Stimulated activated CD8-positive, alpha-beta memory T cell treated with anti-CD3 and anti-CD28 coated beads, Interleukin-7, amount 100 ng/mL, for 1 hour (primary cell): ENCODE measurements at places on chromosomes 7 and 10.

DNA sequence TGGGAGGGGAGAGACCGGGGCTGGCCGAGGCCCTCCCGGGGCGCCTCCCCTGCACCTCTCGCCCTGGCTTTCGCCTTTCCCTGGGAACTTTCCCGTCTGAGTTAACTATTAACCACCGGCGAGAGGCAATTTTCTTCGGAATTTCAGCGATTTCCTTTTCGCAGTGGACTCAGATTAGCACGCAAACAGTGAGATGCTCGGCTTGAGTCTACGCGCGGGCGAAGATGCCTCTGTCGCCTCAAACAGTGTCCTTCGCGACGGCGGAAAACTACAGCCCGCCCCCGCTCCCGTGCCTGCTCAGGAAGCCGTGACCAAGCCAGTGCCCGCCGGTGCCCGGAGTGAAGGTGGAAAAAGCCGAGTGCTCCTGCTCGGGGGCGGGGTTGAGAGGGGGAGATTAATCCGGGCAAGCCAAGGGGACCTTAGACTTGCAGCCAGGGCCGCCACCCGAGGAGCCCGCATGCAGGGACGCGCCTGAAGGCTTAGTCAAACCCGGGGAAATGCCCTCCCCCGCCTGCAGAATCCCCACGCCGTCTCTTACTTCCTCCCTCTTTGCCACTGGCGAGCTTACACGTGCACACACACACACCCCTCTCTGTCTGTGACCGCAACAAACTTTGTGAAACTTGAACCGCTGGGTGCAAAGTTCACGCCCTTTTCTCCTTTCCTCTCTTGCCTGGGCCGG, 14.5 kb upstream of the PAX2 start:
- no peak for DNase-seq

GRCh38 chr7:116740755-116741462, 68.9 kb downstream of the MET start:
- DNase-seq = no peak

- no peak for DNase-seq
These were observed 77.5 kb upstream of the PDE1C start for GRCh38 chr7:32147546-32148268.

DNA sequence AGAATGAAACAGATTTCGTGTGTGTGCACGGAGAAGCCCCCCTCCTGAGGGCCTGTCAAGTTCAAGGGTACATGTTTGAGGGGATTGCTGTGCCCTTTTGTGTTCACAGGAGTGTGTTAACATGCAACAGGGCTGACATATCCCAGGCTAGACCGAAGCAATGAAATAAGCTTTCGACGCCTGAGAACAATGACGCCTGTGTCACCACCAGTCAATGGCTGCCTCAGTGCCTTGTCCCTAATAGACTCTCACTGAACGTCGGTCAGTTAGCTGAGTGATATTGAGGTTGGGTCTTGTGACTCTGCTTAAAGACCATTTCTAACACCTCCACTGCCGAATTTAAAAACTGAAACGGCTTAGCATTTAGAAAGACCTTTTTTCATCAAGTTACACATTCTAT, 175.2 kb upstream of the TCF7L2 start:
- DNase-seq = no peak

DNA sequence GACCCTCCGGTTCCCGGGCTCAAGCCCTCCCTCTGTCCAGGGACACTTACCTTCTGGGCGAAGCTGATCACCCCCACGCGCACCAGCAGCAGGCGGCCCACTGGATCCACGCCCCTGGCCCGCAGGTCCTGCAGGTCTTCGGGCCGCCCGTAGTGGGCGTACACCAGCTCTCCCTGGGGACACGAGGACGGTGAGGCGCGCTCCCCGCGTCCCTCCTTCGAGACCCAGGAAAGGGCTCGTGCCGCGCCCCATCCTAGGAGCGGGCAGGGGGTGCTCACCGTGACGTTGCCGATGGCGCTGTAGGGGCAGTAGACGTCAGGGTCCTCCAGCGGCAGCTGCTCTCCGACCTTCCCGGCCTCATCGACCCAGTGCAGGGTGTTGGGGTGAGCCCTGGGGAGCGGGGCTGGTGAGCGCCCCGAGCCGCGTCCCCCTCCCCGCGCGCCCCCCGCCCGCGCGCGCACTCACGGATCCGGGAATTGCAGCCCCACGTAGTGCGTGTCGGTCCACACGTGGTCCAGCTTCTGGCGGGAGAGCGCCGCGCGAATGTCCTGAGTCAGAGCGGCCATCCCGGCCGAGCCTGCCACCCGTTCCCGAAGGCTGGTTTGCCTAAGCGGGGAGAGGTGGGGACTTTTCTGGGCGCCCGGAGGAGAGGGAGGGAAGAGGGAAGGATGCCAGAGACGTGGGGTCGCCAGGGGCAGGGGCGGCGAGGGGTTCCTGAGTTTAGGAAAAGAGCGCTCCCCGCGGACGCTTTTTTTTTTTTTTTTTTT, 8.2 kb downstream of the TFR2 start:
- peak; percentile 25 for DNase-seq

- DNase-seq = no peak
These were observed 254.1 kb upstream of the GLI3 start for GRCh38 chr7:42491106-42491505.

DNA sequence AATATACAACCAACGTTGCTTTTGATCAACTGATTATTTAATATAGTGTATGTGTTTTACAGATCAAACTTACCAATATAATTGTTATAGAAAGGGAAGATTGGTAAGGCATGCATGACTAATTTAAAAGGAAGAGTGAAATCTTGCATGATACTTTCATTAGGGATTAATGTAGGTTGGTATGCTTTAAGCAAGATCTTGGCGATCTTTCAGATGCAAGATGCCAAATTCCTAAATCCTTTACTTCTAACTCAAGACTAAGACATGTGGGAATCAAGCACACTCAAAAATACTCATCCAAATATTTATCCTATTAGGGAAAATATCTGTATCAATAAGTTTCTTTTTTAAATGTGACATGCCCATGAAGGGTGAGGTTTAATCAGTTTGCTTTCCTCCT, 321.4 kb upstream of the MEOX2 start:
- no peak for DNase-seq

DNA sequence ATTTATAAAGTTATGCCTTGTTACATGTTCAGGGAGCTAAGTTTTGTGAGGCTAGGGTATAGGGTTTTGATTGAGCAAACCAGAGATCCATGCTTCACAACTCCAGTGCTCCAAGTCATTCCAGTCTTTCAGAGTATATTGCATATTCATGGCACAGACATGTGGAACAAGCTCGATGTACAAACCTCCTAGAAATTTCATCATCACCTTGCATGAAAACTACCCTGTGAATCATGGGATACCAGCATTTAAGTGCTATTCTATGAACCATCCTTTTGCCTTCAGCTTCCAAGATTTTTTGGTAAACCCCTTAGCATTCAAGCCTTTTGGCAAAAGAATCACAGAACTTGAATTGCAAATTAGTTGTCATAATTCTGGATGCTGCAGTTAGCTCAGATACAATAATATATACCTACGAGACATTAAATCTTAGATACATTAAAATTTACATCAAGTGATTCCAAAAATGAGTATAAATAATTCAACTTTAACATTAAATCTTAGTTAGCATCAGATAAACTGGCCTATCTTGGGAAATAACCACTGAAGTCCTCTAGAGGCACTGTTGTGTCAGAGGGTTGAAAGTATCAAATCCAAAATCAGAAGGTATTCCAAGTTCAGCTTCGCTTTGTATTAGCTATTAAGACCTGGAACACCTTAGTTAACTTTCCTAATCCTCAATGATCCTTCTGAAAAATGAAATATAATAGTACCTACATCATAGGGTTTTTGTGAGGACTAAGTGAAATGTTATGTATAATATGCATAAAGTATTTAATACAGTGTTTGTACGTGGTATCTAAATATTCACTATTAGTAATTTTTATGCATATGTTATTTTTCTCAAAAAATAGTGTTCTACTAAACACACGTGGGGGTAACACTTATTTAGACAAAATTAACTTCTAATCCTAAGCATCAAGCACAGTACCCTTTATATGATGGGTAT, 55.5 kb upstream of the CABCOCO1 start:
- no peak for DNase-seq

DNA sequence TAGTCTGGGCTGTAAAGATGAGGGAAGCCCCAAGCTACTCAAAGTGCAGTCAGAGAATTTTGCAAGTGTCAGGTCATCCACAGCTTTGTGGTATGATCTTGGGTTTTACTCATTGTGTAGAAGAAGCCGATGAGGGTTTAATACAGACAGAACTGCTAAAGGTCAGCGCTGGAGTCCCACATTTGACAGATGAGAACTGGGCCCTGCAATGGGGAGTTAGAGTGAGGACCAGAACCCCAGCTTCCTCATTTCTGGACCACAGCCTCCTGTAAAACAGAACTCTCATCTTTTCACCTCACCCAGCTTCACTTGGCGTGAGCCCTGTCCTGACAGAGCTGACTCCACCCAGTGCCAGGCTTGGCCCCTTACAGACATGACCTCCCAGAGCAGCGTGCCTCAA, 20.1 kb downstream of the LRRC20 start:
- no peak for DNase-seq

DNA sequence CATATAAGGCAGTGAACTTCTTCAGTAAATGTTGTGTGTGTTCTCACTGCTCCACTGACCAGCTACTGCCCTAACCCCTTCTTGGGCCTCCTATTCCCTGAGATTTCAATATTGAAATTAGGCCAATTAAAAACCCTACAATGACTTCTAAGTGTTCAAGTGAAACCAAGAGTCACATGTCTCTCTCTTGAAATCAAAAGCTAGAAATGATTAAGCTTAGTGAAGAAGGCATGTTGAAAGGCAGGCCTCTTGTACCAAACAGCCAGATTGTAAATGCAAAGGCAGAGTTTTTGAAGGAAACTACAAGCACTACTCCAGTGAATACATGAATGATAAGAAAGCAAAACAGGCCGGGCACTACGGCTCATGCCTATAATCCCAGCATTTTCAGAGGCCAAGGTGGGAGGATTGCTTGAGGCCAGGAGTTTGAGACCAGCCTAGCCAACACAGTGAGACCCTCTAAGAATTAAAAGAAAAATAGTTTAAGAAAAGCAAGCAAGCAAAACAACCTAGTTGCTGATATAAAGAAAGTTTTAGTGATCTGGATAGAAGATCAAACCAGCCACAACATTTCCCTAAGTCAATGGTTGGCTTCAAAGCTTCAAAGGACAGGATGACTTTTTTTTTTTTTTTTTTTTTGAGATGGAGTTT, 22.3 kb downstream of the BRAF start:
- no peak for DNase-seq

GRCh38 chr10:84945791-84946190, 617.4 kb downstream of the CCSER2 start:
- no peak for DNase-seq

- no peak for DNase-seq
These were observed 96.3 kb downstream of the ALOX5 start for GRCh38 chr10:45470098-45471012.

GRCh38 chr7:101740981-101741725, 76.3 kb upstream of the CUX1 start:
- DNase-seq = no peak

DNA sequence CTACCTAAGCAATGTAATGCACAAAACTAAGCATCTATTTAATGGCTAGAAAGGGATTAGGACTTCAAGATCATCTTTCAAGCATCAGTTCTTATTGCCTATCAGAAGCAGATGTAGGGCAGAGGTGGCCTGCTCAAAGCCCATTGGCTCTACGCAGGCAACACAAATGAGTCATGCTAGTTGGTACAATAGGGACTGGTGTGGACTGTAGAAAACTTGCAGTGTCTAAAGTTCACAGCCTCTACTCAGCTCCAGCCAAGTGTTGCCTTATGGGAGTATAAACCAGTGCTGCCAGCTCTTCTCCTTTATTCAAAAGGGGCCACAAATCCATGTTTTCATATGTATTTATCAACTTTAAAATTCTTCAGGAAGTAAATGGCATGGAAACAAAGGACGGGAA, 31.7 kb downstream of the ASAH2 start:
- no peak for DNase-seq

- DNase-seq = peak; percentile 67
These were observed 98.8 kb upstream of the ZNF722 start for GRCh38 chr7:63899691-63900393.

DNA sequence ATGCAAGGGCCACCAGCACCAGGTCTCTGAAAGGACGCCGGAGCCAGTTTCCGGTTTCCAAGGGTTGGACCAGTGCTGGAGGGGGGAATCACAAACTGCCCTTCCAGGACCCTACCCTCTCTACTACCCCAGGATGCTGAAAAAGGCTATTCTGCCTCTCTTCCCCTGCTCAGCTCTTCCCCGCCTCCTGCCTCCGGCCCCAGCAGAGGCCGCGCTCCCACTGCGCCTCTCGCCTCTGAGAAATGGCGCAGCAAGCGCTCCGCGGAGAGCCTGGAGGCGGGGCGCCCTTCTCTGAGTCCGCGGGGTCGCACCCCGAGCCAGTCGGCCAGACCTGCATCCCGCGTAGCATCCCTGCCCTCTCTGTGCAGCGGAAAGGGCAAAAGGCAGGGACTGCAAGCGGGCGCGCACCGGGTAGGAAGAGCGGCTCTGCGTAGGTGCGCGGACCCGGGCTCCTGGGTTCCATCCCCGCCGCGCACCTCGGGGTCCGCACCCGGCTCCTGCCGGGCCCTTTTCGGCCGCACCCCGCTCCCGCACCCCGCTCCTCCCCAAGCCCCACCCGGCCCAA, 476 bp upstream of the RET start:
- no peak for DNase-seq

DNA sequence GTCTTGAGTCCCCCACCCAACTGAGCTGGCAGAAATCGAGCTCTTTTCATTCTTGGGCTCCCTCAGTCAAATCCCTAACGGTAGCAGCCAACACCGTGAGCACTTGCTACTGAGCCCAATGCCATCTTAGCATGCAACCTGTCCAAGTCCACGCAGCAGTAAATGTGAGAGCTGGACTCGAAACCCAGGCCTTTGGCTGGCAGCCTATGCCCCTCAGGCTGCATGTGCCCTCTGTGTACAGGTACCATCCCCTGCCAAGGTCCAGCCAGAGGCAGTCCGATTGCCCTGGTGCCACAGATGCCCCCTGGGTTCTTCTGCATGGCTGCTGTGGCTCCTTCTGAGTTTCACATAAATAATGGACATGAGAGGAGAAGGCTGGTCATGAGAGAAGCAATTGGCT, 1.2 kb upstream of the TMEM273 start:
- DNase-seq = no peak

GRCh38 chr10:47013507-47014154, 102.4 kb downstream of the PTPN20 start:
- DNase-seq = no peak

GRCh38 chr7:8022628-8023027, 54.0 kb downstream of the GLCCI1 start:
- DNase-seq = no peak

DNA sequence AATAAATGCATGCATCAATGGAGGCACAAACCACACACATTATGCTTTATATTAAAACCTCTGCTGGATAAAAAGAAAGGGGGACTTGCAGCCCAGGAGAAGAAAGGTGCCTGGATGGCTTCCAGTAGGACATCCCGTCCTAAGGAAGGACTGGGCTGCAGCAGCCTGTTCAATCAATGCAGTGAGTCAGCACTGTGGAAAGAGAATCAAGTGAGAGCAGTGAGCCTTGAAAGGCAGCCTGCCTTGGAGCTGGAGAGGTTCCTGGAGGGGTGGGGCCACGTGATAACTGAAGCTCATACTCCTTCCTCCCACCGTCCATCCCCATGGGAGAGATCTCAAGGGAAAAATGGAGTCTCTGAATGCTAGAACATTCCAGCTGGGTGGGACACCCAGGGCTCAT, 501.2 kb downstream of the ADRA2A start:
- DNase-seq = no peak
